ENCODE measurements at places on chromosomes 2 and 18.
A peak's percentile ranks its signal among the peaks of the same experiment; 100 is the strongest.

GRCh38 chr2:23698721-23699579, 228.0 kb downstream of the ATAD2B start:
- peak; percentile 45 for DNase-seq

DNA sequence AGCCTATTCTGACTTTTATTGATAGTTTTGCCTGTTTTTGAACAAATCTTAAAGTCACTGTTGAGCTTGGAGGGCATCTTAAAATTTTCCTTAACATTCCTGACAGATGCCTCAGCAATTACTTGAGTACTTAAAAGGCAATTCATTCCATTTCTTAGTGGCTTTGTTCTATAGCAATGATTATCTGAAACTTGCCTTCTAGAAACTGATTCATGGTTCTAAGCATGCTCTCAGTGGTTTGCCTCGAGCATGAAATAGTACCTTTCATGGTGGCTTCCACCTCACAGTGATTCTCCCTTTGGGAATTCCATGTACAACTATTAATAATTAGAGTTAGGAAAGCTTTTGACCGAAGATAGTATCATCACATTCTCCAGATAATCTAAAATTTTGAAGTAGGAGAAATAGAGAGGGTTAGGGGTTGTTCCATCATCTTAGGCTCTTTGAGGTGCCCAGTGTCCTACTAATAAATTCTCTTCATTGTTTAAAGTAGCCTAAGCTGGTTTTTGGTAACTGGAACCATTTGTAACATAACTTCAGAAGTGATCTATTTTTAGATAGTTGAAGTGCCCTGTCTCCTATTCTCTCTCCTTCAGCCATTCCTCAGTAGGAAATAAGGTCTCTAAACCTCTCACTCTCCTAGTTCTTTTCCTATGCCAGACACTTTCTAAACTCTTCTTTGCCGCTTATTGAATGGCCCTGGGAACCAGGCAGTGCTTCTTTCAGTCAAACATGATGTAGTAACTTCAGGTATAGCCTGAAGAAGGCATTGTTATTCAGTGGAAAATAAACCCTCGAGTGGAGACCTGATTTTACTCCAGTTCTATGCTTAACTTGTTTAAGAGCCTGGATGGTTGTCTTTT, 156.1 kb downstream of the HAUS1 start:
- DNase-seq: no peak

DNA sequence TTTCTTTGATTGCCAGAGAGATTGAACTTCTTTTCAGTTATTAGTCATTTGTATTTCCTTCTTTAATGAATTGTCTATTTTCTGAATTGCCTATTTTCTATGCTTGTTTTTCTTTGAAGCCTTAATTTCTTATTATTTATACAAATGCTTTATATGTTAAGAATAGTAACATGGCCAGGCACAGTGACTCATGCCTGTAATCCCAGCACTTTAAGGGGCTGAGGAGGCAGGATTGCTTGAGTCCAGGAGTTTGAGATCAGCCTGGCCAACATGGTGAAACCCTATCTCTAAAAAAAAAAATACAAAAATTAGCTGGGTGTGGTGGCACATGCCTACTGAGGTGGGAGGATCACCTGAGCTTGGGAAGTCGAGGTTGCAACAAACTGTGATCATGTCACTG, 4.7 kb upstream of the RAB11FIP5 start:
- DNase-seq: no peak

GRCh38 chr18:34287825-34288224, 63.1 kb upstream of the NOL4 start:
- no peak for DNase-seq

GRCh38 chr2:167950571-167950970, 296.8 kb downstream of the STK39 start:
- DNase-seq: no peak

Measured in psoas muscle (tissue), 8 donors.